ENCODE measurements at places on chromosomes 16 and 17. TPM values are rescaled to one million over a fixed set of nuclear protein-coding genes. Genes with fewer than 3 reads are reported as not detected.

DNA sequence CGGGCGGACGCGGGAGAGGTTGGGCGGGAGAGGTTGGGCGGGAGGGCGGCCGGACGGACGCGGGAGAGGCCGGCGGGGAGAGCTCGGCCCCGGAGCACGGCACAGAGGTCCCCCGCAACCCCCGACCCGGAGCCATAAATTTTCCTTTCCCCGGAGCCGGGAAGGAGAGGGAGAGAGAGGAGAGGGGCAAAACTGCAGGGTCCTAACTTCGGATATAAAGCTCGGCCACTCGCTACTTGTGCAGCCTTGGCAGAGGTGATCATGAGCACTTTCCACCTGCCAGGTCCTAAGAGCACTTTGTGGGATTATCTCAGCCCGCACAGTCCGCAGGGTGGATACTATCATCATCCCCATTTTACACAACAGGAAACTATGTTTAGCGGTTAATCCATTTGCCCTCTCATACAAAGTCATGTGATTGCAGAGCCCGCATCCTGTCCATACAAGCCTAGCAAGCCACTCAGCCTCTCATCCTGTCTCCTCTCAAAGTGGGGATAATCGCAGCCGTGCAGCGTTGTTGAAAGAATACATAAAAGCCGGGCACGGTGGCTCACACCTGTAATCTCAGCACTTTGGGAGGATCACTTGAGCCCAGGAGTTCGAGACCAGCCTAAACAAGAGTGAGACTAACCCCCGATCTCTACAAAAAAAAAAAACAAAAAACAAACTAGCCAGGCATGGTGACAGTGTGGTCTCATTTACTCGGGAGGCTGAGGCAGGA, 780 bp upstream of the DCAKD start:
- peak; percentile 53 for DNase-seq

GRCh38 chr17:68394608-68395331, 62.5 kb downstream of the WIPI1 start:
- no peak for DNase-seq

DNA sequence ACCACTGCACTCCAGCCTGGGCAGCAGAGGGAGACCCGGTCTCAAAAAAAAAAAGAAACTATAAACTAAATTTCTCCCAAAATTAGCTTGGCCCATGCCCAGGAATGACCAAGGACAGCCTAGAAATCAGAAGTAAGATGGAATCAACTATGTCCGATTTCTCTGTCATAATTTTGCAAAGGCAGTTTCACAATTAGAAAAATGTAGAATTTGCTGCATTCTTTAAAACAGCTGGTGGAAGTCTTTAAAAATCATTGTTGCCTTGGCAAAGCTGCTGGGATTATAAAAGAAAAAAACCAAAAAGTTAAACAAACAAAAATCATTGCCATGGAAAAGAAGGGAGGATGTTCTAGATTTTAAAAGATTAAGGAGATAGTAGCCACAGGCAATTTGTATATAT, 32.4 kb downstream of the WWP2 start:
- no peak for DNase-seq

GRCh38 chr17:28196636-28197035, 122.4 kb upstream of the TMEM97 start:
- no peak for DNase-seq

The STAC2 gene
- total RNA-seq = not detected
